ENCODE measurements at places on chromosomes 7 and 10.

- DNase-seq, result peak; percentile 96
These were observed 75.9 kb downstream of the HIBADH start for GRCh38 chr7:27586825-27587224.

GRCh38 chr7:32043688-32044087 is 26.5 kb downstream of the PDE1C start:
- no peak for DNase-seq

GRCh38 chr7:151727579-151728285 is 149.2 kb downstream of the PRKAG2 start:
- peak; percentile 95 for DNase-seq

- peak; percentile 35 for DNase-seq
These were observed 478.2 kb upstream of the LRRN3 start for GRCh38 chr7:110612680-110613079.

DNA sequence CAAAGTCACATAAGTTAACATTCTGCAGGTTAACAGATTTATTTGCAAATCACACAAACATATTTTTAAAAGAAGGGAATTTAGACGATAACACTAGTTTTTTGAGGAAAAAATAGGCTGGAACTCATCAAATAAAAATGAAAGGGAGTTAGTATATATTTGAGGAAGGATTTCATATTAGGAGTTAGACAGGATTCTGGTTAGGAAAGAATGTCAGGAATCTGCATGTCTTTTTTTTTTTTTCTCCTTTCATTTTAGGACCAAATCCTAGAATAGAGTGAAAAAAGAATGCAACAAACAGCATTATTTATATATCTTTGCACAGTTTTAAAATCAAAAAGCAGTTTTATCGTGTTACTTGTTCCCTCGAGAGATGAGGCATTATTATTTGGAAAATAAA is 8.9 kb upstream of the TRDMT1 start:
- DNase-seq, result no peak

GRCh38 chr10:31972519-31973041 is 43.9 kb upstream of the ARHGAP12 start:
- no peak for DNase-seq

- DNase-seq, result no peak
These were observed 88.2 kb downstream of the CHRM2 start for GRCh38 chr7:136956671-136957070.

DNA sequence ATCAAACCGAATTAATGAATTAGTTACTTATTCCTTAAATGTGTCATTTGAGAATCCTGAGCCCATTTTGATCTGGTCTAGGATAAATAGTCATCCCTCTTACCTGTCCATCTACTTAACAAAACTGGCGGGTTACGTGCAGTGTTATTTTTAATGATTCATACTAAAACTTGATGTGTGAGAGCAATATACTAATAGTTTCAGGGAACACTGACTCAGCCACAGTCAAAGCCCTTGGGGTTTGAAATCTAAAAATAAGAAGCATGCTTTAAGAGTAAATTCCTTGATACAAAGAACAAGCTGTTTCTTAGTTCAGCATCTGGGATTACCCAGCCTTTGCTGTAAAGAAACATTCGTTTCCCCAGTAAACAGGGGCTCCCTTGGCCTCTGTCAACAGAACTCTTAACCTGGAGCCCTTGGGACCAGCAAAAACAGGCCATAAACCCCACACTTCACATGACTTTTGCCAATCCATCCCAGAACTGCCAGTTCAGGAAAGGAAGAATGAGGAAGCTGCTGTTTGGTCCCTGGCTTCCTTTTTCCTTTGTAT is 370.6 kb upstream of the IGFBP3 start:
- no peak for DNase-seq

- DNase-seq, result no peak
These were observed 63.7 kb downstream of the ST7 start for GRCh38 chr7:117017017-117017451.

DNA sequence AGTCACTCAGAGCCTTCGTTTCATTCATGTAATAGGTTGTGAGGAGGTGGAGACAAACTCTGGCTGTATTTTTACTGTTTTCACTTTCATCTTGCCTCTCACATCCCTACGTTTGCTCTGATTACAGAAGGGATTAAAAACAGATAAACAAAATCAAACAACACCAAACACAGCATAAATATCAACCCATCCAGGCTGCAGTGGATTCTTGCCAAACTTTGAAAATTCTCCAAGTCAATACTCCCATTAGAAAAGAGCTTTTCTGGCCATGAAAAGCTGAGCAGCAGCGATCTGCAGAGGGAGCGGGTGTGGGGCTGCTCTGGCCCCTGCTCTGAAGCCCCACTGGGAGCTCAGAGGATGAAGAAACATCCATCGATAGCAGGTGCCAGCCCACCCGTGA is 283.2 kb downstream of the WDR37 start:
- DNase-seq, result no peak

DNA sequence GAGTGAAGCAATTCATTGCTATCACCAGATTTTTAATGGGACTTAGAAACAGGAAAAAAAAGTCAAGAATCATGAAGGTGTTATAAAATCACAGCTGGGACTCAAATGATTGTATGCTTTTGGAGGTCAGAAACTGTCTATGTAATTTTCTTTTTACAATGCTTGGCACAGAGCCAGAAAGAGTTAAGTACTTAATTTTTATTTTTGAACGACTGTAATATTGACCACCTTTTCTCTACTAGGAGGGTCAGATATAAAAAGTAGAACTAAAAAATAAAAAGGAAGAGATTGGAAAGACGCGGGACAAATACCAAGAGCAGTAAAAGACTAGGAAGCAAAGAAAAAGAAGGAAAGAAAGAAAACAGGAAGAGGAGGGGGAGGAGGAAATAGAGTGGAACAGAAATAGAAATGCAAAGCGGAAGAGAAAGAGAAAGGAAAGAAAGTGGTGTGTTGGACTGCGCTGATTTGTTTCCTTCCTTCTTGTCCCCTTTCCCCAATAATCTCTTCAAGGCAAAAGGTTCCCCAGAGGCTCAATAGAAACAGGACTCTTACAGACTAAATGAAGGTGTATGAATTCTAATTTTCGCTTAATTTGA is 23.2 kb upstream of the C1GALT1 start:
- peak; percentile 83 for DNase-seq

- no peak for DNase-seq
These were observed 11.8 kb downstream of the RASGEF1A start for GRCh38 chr10:43254881-43255633.

DNA sequence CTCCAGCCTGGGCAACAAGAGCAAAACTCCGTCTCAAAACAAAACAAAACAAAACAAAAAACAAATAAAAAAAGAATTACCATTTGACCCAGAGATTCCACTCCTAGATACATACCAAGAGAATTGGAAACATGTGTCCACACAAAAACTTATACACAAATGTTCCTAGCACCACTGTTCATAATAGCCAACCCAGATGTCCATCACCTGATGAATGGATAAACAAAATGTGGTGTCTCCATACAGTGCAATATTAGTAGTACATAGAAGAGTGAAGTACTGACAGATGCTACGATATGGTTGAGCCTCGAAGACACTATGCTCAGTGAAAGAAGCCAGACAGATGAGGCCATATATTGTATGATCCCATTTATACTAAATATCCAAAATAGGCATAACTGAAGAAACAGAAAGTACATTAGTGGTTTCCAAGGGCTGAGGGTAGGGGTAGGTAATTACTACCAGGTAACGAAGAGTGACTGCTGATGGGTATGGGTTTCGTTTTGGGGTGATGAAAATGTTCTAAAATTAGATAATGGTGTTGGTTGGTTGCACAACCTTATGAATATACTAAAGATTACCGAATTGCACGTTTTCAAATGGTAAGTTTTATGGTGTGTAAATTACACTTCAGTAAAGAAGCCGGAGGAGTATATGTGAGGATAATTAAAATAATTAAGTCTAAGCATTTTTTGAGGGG is 20.0 kb downstream of the MYO1G start:
- no peak for DNase-seq

- no peak for DNase-seq
These were observed 2.1 kb upstream of the BNIP3 start for GRCh38 chr10:131983780-131984179.

- DNase-seq, result peak; percentile 28
These were observed 444 bp downstream of the NKX1-2 start for GRCh38 chr10:124449170-124450011.

DNA sequence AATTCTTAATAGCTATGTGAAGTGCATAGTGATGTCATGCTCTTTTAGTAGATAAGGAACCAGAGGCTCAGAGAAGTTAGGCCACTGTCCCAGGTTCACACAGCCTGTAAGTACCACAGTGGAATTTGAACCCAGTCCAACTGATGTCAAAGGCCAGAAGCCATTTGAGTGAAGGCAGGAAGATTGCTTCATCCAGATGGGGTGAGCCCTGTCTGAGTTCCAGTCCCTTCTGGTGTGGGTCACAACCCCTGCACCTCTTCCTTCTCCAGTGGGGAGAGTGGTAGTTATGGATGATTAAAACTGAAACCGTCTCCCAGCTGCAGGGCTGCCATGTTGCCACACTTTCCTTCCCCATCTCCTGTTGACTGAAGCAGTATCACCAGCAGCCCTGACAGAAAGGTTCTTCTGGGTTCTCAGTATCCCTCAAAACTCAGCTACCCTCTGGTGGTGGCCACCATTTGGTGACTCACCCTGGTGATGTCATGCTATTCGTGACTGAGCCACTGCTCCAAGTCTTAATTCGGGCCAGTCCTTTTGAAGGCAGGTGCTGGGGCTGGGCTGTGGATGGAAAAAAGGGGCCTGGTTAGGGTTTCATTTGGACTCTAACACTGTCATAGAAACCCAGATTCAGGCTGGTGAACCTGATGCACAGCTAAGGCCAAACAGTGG is 1.5 kb upstream of the C10orf95 start:
- peak; percentile 7 for DNase-seq

DNA sequence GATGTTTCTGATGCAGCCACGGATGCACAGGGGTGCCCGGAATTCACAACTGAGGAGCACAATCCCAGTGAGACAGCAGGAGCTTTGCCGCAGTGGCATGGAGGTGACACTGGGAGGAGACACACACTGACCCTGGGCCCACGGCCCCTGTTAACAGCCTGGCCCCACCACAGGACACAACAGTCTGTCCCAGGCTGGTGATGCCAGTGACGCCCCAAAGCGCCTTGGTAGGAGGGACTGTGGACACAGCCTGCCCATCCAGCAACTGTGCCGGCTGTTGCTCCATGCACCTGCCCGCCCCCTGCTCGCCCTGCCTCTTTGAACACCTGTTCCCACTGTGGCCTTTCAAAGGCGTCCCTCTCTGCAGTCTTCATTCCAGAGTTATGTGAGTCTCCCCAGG is 49.8 kb downstream of the KLF6 start:
- DNase-seq, result peak; percentile 6

- DNase-seq, result no peak
These were observed 310.3 kb upstream of the AKR1E2 start for GRCh38 chr10:4515721-4516120.

DNA sequence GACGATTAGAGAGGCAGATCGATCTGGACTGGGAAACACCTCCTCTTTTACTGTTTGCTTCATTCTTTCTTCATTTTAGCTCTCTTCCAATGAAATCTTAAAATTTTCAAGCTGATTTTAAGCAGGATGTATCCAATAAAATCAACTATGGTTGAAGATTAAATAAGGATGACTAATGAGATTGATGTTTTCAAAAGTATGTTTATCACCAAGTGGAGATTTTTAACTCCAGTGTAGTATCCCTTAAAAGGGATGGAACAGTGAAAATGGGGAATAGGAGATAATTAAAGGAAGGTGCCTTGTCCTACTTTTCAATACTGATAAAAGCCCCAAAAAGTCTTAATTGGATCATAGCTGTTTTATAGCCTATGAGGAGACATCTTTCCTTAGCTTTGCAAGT is 11.6 kb upstream of the LIPF start:
- no peak for DNase-seq

- no peak for DNase-seq
These were observed 9.0 kb upstream of the TMEM273 start for GRCh38 chr10:49197171-49197570.

DNA sequence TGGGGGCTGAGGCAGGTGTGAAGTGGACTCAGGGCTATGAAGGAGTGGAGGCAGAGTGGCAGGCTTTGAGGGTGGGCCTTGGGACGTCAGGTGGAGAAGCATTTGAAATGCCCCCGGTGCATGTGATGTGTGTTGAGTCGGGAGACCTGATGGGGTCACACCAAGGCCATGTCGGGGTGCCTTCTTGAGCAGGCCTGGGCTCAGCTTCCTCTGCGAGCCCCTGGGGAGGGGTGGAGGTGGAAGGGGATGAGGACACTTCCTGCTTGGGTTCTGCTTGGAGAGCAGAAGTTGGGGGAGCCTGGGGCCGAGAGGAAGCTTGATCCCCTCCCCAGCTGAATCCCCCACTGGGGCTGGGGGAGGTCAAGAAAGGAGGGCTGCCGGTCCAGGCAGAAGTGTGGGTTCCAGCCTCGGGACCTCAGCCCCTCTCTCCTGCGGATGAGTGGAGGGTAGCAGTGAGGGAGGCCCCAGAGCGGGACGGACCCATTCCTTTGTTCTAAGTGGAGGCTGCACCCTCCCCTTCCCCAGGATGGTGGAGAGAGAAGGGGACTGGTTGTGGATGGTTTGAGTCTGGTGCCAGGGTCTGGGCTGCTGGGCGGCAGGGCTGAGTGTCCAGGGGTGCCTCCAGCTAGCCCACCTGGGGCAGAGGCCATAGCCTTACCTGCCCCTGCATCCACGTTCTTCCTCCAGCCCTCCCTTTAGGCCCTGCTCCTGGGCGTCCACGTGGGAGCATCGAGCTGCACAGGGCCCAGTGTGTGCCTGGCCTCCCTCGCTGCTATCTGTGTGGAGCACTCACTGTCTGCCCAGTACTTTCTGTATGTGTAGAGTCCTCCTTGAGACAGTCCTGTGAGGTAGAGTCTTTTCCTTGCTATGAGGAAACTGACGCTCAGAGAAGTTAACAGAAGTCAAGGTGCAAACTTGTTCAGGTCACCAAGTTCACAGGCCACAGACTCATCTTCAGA is 36.7 kb downstream of the PRF1 start:
- no peak for DNase-seq

DNA sequence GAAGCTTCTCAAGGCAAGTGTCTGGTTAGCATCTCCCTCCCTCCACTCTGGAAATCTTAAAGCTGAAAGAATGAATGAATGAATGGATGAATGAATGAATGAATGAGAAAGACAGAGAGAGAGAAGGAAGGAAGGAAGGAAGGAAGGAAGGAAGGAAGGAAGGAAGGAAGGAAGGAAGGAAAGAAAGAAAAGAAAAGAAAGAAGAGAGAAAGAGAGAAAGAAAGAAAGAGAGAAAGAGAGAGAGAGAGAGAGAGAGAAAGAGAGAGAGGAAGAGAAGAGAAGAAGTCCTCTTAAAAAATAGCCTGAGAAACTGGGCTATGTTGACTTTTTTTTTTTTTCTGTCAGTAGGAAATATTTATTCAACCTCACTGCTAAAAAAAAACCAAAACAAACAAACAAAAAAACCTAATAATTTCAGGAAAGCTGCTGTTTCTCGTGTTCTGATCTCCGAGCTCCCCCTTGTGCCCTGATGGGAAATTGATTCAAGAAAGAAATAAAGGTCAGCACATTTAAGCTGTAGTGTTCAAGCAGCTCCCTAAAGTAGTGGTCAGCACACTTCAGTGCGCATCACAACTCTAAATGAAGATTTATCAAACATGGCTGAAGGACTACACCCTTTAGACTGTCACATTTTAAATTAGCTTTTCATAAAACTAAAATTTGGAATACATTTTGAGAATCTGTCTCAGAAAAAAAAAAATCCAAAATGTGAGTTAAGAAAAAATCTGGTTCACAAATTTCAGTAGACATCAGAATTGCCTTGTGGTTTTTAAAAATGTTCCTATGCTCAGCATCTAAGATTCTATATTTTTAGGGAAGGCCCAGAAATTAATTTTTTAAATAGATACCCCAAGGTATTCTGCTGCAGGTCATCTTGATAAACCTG is 154.3 kb downstream of the ELAPOR2 start:
- DNase-seq, result peak; percentile 9

- DNase-seq, result peak; percentile 16
These were observed 1.8 kb downstream of the LRRC17 start for GRCh38 chr7:102914585-102914984.

- DNase-seq, result no peak
These were observed 847.1 kb downstream of the REEP3 start for GRCh38 chr10:64368298-64368697.
